ENCODE measurements at places on chromosomes 6 and 20.

DNA sequence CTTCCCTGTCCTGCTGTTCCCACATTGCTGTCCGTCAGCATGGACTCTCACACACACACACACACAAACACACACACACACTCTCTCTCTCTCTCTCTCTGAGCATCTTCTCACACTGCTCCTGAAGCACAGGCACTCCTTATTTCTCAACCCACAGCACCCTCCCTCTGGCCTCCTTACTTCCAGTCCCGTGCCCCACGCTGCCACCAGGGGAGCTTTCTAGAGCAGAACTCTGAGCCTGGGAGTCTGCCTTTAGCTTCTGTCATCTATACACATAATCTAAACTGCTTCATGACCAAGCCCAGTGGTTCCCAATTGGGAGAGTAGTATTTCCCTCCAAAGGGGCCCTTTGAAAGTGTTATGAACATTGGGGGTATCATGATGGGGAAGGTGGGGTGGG lies 29.1 kb downstream of the HECA start:
- no peak for DNase-seq

- no peak for DNase-seq
Measured at GRCh38 chr6:48837744-48838143, 625.3 kb downstream of the MMUT start.

DNA sequence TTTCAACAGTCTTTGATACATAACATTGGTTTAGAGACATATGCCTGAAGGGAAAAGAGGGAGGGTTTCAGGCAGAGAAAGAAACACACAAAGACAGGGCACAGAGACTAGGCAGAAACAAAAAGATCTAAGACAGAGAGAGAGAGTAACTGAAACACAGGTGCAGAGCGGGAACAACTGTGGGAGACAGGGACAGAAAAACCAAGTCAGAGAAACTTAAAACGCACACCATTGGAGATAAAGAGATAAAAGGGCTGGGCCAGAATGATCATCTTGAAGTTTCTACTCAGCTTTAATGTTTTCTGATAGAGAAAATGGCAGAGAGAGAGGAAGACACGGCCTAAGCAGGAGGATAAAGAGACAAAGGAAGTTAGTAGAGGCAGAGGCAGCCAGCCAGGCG lies 11.8 kb downstream of the UNC5CL start:
- no peak for DNase-seq

DNA sequence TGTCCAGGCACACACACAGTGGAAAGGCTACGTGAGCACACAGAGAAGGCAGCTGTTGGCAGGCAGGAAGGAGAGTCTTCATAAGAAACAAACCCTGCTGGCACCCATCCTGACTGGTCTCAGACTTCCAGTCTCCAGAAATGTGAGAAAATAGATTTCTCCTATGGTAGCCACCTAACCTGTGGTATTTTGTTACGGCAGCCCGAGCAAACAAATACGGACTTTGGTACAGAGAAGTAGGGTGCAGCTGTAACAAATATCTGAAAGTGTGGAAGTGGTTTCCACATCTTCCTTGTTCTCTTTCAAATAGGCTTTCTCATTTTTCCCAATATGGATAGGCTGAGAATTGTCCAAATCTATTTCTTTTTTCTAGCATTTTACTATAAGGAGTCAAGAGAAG lies 94.6 kb downstream of the ADGB start:
- DNase-seq: no peak

DNA sequence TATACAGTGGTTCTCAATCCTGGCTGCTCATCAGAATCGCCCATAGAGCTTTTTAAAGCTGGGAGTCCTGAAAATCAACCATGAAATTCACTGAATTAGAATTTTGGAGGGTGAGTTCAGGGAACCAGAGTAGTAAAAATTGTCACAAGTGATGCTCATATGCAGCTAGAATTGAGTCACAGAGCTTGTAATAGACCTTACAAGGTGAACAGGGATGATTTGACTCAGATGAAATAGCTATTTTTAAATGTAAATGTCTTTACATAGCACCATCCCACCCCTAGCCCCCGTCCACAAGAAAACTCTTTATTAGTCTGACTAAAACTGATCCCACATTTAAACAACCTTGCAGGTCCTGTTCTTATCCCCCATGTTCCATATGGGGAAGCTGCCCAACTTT lies 531.7 kb downstream of the LMBRD1 start:
- no peak for DNase-seq

DNA sequence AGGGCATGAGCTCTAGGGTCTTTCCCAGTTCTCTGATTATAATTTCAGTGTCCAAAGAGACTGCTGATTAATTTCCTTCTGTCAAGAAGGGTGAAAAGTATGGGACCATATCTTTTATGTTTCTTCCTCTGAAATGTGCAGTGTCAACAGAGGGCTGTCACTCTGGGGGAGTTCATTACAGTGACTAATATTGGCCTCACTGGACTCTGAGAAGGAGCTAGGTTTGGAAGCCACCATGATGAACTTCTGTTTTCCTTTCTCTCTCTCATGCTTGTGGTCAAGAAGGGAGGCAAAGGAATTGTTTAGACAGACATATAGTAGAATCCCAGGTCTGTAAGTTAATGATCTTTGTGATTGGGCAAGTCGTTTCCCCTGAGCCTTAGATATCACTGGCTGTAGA lies 41.8 kb upstream of the BMP6 start:
- no peak for DNase-seq

DNA sequence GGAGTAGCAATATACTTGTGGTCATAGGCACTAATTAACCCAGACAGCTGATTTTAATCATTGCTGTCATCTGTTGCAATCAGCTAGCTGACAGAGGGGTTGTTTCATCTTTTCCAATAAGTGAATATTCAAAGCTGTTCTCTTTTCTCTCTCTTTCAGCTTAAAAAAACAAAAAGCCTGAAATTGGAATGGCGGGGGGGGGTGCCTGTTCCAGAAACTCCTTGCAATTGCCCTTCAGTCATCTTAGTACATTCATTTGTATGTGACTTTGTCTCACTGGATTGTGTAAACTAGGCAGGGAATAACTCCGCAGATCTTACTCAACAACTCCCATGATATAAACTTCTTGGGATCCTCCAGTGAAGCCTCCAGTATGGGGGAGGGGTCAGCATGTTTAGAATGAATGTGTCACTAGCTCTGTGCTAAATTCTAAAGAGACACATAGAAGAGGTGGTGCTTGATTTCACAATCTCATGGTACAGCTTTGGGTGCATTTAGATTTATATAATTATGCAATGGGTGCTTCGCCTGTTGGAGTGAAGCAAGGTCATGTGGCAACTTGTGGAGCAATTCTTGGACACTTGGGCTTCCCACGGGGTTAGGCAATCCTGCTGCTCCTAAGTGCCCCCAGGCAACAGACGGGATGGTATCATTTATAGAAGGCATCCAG lies 40.1 kb downstream of the SLC24A3 start:
- no peak for DNase-seq
